ENCODE measurements at places on chromosomes 5 and 9.
A peak's percentile ranks its signal among the peaks of the same experiment; 100 is the strongest.

DNA sequence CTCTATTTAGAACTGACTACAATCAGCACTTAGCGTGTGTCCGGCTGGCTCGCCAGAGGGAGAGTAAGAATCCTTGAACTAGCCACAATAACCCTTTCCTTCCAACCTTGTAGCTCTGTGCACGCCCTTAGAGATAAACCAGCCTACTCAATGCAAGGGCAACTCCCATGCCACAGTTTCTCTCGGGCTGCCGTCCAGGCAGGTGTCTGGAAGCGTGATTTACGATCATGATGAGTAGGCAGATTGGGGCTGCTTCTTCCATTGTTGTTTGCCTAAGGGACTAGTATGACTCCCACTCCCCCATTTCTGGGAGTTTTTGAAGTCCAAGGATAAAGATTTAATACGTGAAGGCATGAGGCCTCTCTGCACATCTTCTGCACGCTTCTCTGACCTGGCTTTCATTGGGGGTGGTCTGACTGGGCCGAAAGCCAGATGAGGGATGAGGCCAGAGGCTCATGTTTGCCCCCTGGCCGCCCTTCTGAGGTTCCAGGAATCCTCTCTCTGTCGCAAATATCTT is 134.0 kb upstream of the MYO10 start:
- DNase-seq = no peak

DNA sequence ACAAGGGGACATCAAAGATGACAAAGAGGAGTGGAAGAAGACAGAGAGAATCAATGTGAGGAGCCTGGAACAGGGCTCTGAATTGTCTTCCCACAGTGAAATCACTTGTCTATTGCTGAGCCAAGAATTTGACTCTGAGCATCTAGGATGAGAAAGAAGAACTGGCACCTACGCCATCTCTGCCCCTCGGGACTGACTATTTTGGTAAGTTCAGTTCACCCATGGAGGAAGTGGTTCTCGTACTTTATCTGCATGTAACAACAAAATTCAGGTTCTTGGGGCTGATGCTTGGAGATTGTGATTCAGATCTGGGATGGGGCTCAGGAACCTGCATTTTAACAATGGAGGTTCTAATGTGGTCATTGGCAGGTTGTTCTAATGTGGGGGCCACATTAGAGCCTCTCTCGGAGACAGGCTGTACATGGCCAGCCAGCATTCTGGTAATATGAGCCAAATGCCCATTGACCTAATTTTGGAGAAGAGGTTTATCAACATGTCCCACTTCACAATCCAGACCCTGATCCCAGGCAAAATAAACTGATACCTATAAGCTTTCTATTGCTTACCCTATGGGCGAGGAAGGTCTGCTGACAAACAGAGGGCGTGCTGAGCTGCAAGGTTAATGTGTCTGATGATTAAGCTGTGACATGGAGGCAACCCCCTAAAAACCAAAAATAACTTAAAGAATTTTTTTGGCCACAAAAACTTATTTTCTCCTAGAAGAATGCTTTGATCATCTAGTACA is 2.7 kb upstream of the IL12B start:
- DNase-seq = no peak

DNA sequence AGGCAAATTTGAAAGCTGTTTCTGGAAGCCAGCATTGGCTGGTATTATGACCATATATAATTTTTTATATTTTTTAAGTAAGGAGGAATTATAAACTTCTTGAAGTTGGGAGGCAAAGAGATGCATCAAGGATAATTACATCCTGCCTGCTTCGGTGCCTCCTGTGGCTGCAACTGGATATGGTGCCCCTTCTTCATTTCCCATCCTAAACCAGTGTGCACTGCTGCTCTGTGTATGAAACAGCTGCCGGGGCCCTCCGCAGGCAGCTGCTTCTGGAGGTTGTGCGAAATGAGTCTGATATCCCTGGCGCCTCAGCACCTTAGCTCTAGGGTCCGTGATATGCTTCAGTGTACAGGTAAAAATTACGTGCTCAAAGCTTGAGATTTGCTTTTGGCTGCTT is 304.2 kb downstream of the ENC1 start:
- no peak for DNase-seq

DNA sequence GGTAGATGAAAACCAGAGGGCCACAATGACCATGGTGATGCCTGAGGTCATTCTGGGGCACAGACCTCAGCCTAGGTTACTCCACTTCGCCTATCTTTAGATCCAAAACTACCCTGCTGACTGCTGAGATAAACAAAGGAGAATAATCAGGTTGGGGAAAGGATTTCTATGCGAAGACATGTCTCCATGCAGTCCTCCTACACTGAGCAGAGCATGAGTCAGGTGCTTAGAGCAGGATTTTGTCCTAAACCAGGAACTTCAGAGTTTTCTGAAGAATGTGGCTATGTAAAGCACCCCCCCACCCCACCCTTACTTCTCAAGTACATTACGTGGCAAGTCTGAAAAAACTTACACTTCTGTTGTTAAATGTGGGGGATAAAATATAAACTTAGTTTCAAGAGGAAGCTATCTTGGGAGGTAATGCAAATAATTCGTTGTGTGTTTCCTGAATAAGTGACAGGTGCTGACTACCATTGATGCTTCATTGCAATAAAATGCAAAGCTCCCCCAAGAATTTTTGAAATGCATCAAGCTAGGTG is 19.4 kb downstream of the PDCD1LG2 start:
- no peak for DNase-seq

DNA sequence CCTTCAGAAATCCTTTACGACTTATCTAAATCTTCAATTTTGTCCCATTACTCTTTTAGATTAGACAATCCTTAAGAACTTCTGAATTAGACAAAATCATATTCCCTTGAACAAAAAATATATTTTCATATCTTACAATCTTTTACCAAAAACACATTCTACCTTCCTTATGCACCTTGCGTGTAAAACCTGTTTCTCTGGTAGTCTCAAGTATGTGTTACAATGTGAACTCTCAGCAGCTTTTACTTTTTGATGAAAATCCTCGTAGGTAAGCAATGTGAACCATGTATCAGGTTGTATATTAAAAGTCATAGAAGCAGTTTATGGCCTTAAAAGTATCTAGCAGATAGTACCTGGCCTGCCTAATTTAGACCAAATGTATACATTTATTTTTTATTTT is 12.7 kb downstream of the GMCL2 start:
- DNase-seq = no peak

DNA sequence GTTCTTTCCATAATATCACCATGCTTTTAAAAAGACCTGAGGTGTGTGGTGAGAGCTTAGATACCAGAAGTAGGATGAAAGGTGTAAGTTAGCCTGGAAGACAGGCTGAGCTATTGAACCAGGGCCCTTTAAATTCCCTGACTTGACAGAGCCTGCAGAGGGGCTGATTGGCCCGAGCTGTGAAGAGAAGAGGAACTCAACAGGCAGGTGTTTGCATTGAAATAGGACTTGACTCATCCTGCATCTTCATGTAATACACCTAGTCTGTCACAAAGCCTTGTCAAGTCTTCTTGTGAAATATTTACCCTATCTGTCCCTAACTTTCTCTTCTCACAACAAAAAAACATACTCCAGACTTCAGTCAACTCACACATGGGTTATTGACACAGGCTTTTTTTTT is 16.6 kb upstream of the ANP32B start:
- no peak for DNase-seq

- no peak for DNase-seq
Measured at GRCh38 chr5:31901807-31902530, 263.0 kb downstream of the PDZD2 start.

DNA sequence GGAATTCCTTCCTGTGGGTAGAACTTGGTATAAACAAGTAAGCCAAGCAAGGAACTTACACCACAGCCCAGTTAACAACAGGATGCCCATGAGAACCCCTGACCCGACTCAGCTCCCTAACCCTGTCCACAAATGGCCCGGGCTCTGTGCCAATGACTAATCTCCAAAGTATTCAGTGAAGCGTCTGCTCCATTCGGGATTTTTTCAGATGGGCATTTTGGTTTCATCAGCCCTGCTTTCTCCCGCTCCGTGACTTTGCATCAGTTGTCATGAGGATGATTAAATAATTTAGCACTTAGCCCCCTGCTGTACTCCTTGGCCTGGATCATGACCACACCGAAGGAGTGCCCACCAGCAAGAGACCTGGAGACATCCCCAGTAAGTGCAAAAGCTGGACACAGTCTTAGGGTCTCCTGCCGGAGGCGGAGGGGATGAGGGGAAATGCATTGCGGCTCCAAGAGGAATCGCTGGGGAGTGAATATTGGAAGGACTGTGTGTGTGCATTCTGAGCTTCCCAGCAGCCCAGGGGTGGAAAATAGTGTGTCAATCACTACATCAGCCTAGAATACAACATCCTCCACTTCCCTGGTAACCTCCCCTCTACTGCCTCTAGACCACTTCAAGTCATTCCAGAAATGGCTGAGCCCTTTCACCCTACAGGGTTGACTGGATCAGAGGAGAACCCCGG is 41.4 kb upstream of the DNAH5 start:
- no peak for DNase-seq

- no peak for DNase-seq
Measured at GRCh38 chr9:134502809-134503211, 138.8 kb upstream of the COL5A1 start.

- DNase-seq = no peak
Measured at GRCh38 chr9:97711223-97711626, 14.1 kb upstream of the XPA start.

DNA sequence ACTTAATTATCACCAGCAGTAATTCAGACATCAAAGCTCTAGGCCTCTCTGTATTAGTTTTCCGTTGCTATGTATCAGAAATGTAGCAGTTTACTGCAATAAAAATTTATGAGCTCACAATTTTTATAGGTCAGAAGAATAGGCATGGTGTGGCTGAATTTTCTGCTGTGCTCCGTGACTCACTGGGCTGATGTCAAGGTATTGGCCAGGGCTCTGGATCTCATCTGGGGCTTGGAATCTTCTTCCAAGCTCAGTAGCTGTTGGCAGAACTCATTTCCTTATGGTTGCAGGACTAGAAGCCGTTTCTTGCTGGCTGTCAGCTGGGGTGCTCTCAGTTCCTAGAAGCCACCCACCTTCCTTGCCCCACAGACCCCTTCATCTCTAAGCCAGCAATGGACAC is 66.3 kb downstream of the PSAT1 start:
- DNase-seq = no peak

DNA sequence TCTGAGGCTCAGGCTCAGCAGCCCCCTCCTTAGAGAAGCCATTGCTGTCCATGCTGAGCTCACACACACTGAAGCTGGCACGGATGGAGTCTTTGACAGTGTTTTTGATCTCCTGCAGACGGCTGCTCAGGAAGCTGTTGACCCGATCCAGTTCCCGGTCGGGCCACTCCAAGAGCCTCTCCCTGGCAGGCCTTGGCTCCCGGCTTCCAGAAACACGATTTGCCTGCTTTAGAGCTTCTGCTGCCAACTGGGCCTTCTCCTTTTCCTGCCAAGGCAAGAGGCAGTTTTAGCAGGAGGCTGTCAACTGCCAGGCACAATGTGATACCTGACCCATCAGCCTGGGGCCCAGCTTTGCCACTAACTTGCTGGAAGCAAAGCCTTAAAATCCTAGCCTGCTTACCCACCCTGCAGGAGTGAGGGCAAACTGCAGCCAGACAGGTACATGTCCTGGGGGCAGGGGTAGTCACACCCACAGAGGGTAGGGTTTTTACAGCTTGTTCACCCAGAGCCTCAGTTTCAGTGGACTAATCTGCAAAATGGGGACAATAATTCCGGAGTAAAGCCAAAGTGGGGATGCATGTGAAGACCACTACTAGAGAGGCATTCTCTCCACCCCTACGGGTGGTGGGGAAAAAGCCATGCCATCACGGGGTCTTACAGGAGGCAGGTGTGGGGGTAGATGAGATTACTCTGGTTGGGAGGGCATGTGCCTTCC is 8.3 kb upstream of the DDX41 start:
- DNase-seq = peak; percentile 37

All from activated effector memory CD4-positive, alpha-beta T cell treated with anti-CD3 and anti-CD28 coated beads, Interleukin-2, amount 50 U/mL, for 16 hours (primary cell).